Brain (organoid and tissue), 16 donors: ENCODE measurements at places on chromosomes 13 and 19.

DNA sequence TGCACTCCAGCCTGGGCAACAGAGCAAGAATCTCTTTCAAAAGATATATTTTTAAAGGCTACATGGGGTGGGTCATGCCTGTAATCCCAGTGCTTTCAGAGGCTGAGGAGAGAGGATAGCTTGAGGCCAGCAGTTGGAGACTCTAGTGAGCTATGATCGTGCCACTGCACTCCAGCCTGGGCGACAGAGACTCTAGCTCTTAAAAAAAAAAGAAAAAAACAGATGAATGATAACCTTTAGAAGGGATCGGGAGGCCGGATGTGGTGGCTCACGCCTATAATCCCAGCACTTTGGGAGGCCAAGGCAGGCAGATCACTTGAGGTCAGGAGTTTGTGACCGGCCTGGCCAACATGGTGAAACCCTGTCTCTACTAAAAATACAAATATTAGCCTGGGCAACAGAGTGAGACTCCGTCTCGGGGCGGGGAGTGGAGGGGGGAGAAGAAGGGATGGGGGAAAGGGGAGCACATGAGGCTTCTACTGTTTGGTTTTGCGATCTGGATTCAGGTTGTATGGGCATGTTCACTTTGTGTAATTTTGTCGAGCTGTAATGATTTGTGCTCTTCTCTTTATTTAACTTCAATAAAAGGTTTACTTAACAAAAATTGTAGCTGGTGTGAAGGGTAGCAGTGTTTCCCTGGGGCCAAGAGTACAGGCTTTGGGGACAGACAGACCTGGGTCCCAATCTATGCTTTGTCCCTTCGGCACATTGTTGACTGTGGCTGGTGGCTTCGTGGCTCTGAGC, 1.1 kb upstream of the PSMC4 start:
- DNase-seq, result no peak

DNA sequence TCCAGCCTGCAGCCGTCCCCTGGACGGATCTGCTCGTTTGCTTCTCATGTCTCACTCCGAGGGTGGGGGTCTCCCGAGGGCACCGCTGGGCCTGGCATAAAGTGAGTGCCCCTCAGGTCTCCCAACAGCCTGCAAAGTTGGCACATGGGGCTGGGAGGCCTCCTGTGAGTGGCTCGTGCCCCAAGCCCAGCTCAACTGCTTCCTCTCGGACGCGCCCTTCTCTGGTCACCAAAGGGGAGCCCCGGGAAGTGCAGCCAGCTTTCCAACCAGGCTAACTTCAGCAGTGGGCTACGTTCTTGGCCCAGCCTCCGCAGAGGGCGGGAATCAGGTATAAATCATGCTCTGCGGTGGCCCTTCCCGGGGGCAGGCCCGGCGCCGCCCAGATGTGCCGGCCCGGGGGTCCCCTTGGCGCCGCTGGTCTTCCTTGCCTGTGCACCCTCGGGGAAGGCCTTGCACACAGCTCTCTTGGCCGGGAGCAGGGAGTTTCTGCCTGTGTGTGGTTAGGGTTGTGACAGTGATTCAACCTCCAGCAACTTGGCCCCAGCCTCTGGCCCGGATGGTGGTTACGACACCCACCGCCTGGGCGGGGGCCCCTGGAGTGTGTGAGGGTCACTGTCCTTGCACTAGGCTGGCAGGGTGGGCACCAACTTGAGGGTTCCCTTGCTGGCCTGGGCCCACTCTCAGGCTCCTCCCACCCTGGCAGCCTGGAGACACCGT, 20.7 kb downstream of the CEBPG start:
- no peak for DNase-seq

- DNase-seq, result no peak
Measured at GRCh38 chr19:20165971-20166592, 932 bp upstream of the ZNF486 start.

- DNase-seq, result no peak
Measured at GRCh38 chr19:54428323-54429175, 13.3 kb downstream of the TTYH1 start.

DNA sequence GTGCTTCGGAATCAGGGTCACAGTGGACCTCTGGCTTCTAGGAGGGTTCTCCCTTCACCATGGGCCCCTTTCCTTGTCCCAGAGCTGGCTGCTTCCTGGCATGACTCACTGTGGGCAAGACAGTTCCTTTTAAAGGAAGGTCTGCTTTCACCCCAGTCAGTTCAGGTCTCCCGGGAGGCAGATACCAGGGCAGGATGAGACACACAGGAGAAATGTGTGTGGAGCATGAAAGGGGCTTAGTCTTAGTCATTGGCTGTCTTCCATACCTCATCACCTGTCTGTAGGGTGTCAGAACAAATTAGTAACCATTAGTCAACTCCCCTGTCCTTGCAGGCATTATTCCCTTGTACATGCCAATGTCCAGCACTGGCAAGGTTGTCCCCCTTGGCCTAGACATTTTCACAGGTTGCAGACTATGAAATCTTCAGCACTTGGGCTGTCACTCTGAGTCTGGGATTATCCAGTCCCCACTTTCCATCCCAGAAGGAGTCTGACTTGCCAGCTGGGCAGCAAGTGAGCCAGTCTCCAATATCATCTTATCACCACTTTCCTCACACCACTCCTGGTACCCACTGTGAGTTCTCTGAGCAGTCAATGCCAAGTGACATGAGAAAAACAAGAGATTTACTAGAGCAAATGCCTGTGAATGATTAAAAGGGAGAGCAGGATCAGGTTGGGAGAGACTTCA, 76.8 kb upstream of the MEDAG start:
- no peak for DNase-seq
